ENCODE measurements at places on chromosomes 7 and 10. TPM values are rescaled to one million over a fixed set of nuclear protein-coding genes. Genes with fewer than 3 reads are reported as not detected.

GRCh38 chr10:118583611-118584010, 11.8 kb downstream of the PRLHR start:
- no peak overlapping the region for H3K4me3 ChIP-seq
- no peaks in the 10 kb centered on the region for H3K36me3 ChIP-seq
- no peak for DNase-seq
- peaks cover 56% of the 10 kb centered on the region for H3K27me3 ChIP-seq

DNA sequence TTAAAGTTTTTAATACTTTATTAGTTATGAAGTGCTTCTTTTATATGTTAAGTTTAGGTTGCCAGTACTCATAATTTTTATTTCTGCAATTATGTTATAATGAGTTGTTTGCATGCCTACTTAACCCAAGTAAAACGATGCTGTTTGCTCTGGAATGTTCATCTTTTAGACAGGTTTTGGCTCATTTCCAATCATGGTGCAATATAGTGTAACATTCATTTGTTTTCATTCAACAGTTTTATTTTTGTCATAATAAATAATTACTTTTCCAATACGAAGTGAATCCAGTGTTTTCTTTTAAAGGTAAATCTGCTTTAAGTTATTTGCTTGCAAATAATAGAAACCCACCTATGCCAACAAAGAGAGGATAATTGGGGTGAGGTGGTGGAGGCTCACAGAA, 22.1 kb downstream of the ARL5B start:
- DNase-seq = no peak
- no peaks in the 10 kb centered on the region for H3K4me1 ChIP-seq
- H3K27ac ChIP-seq = peak overlapping the region; percentile 14
- no peak overlapping the region for H3K4me3 ChIP-seq

LAMB4 gene
- 1.3 TPM for total RNA-seq

DNA sequence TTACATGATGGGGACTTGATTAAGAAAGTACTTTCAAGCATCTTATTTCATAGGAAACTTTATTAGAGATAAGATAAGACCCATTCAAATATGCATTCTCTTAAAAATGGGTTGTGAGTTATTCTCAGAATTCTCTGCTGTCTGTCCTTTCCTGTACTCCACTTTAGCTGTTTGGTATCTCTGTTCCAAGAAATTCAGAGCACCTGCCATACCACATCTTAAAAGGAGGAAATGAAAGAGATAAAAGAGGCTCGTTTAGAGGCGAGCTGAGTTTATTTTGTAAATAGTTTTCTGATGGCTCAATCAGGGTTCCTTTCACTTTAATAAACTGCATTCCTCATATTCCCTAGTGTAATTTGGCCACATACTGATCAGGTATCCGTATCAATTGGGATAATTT, 87.2 kb downstream of the MDFIC start:
- H3K27ac ChIP-seq = no peak overlapping the region
- H3K27me3 ChIP-seq = no peaks in the 10 kb centered on the region
- H3K4me1 ChIP-seq = peaks cover 22% of the 10 kb centered on the region
- no peak overlapping the region for H3K4me3 ChIP-seq
- no peak for DNase-seq

DNA sequence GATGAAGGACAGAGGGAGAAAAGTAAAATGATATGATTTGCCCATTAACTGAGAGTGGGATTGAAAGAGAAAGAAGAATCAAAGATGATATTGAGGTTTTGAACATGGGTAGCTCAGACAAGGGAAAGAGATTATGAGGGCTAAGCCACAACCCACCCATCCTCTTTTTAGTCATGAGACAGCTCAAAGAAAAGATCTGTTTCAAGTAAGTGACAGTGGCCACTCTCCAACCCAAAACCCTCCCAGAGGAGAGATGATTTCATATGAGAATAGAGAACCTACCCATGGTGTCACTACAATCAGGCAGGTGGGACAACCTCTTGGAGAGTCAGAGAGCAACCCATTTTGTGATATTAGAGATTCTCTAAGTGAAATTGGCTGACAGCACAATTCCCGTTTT, 32.2 kb downstream of the PLXNA4 start:
- H3K4me3 ChIP-seq = no peak overlapping the region
- no peaks in the 10 kb centered on the region for H3K36me3 ChIP-seq
- H3K4me1 ChIP-seq = peaks cover 5% of the 10 kb centered on the region
- peaks cover 17% of the 10 kb centered on the region for H3K27me3 ChIP-seq
- DNase-seq = no peak

DNA sequence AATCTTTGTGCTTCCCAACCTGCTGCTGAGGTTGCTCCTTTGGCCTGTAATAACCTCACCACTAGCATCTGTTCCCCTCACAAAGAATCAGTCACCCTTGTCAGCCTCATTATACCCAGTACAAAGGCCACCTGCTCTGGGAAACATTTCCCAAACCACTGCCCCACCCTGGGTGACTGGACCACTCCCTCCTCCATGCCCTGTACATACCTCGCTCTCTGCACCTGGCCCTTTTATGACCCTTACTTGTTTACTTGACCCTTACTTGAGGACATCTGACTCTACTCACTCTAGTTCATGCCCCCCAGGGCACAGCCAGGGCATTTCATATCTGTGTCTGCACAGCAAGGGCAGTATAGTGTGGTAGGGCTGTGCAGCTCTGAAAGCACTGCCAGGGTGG, 21.4 kb upstream of the AOC1 start:
- DNase-seq = no peak
- peak overlapping the region; percentile 65 for H3K27ac ChIP-seq
- no peaks in the 10 kb centered on the region for H3K36me3 ChIP-seq
- H3K4me1 ChIP-seq = peaks cover 8% of the 10 kb centered on the region
- H3K27me3 ChIP-seq = peaks cover 12% of the 10 kb centered on the region

GRCh38 chr10:103504181-103504783, 10.8 kb downstream of the NEURL1 start:
- peak overlapping the region; percentile 68 for H3K27ac ChIP-seq
- H3K4me1 ChIP-seq = peaks cover 44% of the 10 kb centered on the region
- H3K4me3 ChIP-seq = peak overlapping the region; percentile 27
- peaks cover 7% of the 10 kb centered on the region for H3K27me3 ChIP-seq

- H3K27me3 ChIP-seq = no peaks in the 10 kb centered on the region
- no peak for DNase-seq
- peaks cover 45% of the 10 kb centered on the region for H3K4me1 ChIP-seq
- peak overlapping the region; percentile 98 for H3K27ac ChIP-seq
- H3K4me3 ChIP-seq = peak overlapping the region; percentile 99
Observed at GRCh38 chr7:76048668-76048988, 722 bp downstream of the MDH2 start.

DNA sequence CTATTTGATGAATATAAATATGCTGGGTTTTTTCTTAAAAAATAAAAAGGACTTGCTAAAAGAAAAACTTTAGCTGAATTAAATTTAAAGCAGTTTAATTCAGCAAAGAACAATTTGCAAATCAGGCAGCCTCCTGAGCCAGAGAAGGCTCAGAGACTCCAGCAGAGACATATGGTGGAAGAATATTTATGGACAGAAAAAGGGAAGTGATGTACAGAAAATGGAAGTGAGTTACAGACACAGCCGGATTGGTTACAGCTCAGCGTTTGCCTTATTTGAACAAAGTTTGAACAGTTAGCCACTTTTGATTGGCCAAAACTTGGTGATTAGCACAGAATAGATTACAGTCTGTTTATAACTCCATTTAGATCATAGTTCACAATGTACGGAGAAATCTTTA, 110.3 kb downstream of the GAD2 start:
- H3K27ac ChIP-seq = no peak overlapping the region
- no peak overlapping the region for H3K4me3 ChIP-seq
- H3K27me3 ChIP-seq = peaks cover 7% of the 10 kb centered on the region
- no peaks in the 10 kb centered on the region for H3K36me3 ChIP-seq

- H3K27ac ChIP-seq = no peak overlapping the region
- no peaks in the 10 kb centered on the region for H3K36me3 ChIP-seq
- H3K4me1 ChIP-seq = no peaks in the 10 kb centered on the region
- no peak for DNase-seq
Observed at GRCh38 chr7:38311329-38311937, 38.0 kb upstream of the TARP start.

GRCh38 chr10:35536789-35537188, 68.4 kb upstream of the GJD4 start:
- no peak overlapping the region for H3K27ac ChIP-seq
- H3K4me1 ChIP-seq = no peaks in the 10 kb centered on the region
- no peak overlapping the region for H3K4me3 ChIP-seq
- no peaks in the 10 kb centered on the region for H3K27me3 ChIP-seq

GPR15LG gene
- total RNA-seq = 0.70 TPM

DNA sequence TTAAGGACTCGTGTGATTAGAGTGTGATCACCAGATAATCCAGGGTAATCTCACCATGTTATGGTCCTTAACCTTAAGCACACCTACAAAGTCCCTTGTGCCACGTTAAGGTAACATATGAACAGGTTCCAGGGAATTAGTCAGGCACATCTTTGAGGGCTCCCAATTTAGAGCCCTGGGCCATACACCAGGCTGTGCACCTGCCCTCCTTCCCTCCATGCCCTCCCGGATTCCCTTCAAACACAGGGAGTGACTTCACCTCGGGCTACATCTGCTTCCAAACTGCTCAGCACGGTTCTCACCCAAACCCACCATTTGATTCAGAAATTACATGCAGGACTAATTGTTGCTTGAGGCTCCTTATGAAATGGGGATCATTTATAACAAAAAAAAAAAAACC, 93.9 kb upstream of the HABP2 start:
- H3K4me3 ChIP-seq = no peak overlapping the region
- no peak overlapping the region for H3K27ac ChIP-seq
- H3K27me3 ChIP-seq = peaks cover 41% of the 10 kb centered on the region

DNA sequence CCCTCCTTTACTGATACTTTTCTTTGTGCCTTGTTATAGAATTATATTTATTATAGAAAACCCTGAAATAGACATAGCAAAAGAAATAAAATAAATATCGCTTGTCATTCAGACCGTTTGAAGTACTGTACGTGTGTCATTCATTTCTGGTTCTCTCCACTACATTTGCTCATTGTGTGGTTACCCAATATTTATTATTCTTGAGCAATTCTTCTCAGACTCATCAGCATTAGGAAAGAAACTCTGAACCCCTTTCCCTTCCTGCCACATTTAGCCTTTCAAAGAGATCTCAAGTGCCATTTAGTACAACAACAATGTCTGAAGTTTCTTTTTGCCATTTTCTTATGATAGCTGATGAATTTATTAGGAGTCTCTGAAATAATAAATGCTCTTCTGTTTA, 154.1 kb downstream of the KIAA1217 start:
- peaks cover 18% of the 10 kb centered on the region for H3K4me1 ChIP-seq
- H3K27me3 ChIP-seq = no peaks in the 10 kb centered on the region
- no peak for DNase-seq

DNA sequence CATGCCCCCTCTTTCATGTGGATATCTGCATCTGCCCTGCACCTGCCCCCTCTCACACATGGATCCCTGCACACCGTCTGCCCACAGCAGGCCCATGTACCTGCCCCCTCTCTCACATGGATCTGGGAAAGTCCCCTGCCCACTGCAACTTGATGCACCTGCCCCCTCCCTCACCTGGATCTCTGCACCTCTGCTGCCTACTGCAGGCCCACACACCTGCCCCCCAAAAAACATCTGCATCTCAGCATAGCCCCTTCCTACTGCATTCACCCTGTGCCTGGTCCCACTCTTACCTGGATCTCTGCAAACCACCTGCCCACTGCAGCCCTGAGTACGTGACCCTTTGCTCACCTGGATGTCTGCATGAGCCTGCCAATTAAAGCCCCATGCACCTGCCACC, 479.8 kb downstream of the PTPRN2 start:
- H3K36me3 ChIP-seq = peaks cover 4% of the 10 kb centered on the region
- H3K27me3 ChIP-seq = no peaks in the 10 kb centered on the region
- H3K4me1 ChIP-seq = no peaks in the 10 kb centered on the region
- DNase-seq = peak; percentile 53
- H3K4me3 ChIP-seq = no peak overlapping the region

- no peak for DNase-seq
- no peak overlapping the region for H3K27ac ChIP-seq
- H3K4me3 ChIP-seq = no peak overlapping the region
- H3K27me3 ChIP-seq = no peaks in the 10 kb centered on the region
- peaks cover 22% of the 10 kb centered on the region for H3K4me1 ChIP-seq
- peaks cover 5% of the 10 kb centered on the region for H3K36me3 ChIP-seq
Observed at GRCh38 chr10:116125180-116125579, 147.8 kb downstream of the GFRA1 start.

HELLS gene
- total RNA-seq = 102 TPM

GRCh38 chr7:101973130-101973529, 155.7 kb downstream of the CUX1 start:
- no peaks in the 10 kb centered on the region for H3K27me3 ChIP-seq
- DNase-seq = no peak
- H3K27ac ChIP-seq = no peak overlapping the region
- peaks cover 35% of the 10 kb centered on the region for H3K4me1 ChIP-seq

CTAGE4 gene
- total RNA-seq = 2.5 TPM

DNA sequence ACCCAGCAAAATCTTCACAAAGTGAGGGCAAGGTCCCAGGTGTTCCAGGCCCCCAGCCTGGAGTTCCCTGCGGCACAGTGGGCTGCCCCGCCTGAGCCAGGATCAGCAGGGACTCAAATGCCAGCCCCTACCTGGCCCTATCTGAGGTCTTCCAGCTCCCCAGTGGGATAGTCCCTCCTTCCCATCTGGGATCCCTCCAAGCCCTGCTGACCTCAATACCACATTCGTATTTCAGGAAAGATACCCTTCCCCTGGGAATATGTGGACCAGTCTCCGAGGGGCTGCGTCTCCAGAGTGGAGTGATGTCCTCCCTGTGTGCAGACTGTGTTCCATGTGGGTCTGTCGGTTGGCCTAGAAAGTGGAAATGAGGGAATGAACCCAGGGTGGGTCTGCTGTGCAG, 40.9 kb downstream of the ELFN1 start:
- no peak overlapping the region for H3K4me3 ChIP-seq
- DNase-seq = no peak
- no peak overlapping the region for H3K27ac ChIP-seq
- H3K36me3 ChIP-seq = peaks cover 4% of the 10 kb centered on the region

VAX1 gene
- 0.58 TPM for total RNA-seq

- peaks cover 41% of the 10 kb centered on the region for H3K27me3 ChIP-seq
- DNase-seq = no peak
- H3K4me1 ChIP-seq = peaks cover 14% of the 10 kb centered on the region
- no peak overlapping the region for H3K27ac ChIP-seq
- H3K4me3 ChIP-seq = no peak overlapping the region
Observed at GRCh38 chr10:77631241-77631640, 6.4 kb downstream of the KCNMA1 start.

- H3K27me3 ChIP-seq = no peaks in the 10 kb centered on the region
- no peak for DNase-seq
- H3K36me3 ChIP-seq = no peaks in the 10 kb centered on the region
- peaks cover 4% of the 10 kb centered on the region for H3K4me1 ChIP-seq
Observed at GRCh38 chr7:54705436-54705835, 53.6 kb downstream of the SEC61G start.

NUTM2B gene
- 1.00 TPM for total RNA-seq

DNA sequence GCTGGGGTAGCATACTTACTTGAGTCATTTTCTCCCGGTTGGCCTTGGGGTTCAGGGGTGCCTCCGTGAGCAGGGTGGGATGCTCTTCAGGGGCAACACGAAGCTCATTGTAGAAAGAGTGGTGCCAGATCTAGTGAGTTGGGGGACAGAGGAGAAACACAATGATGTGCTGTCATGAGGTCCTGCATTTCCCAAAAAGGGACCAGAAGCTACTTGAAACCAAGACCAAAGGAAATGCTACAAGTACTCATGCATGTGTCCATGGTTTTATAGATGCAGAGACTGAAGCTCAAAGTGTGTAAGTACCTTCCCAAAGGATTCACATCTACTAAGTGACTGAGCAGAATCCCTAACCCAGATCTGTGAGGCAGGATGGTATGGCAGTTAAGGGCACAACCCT, 8.8 kb downstream of the ACTA2 start:
- DNase-seq = no peak
- H3K27me3 ChIP-seq = no peaks in the 10 kb centered on the region
- no peak overlapping the region for H3K27ac ChIP-seq
- no peaks in the 10 kb centered on the region for H3K4me1 ChIP-seq
- H3K36me3 ChIP-seq = peaks cover 15% of the 10 kb centered on the region
- H3K4me3 ChIP-seq = no peak overlapping the region
